ENCODE measurements at places on chromosomes 12 and 14. TPM values are rescaled to one million over a fixed set of nuclear protein-coding genes. Genes with fewer than 3 reads are reported as not detected.
A peak's percentile ranks its signal among the peaks of the same experiment; 100 is the strongest.

DNA sequence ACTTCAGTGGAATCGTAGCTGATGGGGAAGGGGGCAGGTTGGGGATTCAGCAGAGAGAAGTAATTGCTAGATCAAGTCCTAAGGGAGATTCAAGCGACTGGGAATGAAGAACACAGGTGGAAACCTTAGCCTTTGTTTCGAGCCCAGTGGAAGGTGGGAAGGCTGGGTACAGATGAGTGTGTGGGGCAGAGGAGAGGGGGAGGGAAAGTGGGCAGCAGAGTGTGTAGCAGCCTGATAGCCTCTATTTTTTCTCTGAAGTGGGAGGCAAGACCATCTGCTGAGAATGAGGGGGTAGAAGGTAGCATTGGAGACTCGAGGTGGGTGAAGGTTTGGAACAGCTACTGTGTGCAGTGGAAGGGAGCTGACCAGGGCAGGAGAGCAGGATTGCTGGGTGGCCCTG, 91.0 kb downstream of the ADCK1 start:
- H3K4me1 ChIP-seq: no peaks in the 10 kb centered on the region
- no peak overlapping the region for H3K27ac ChIP-seq
- no peaks in the 10 kb centered on the region for H3K36me3 ChIP-seq

- H3K4me1 ChIP-seq: peaks cover 13% of the 10 kb centered on the region
- H3K36me3 ChIP-seq: no peaks in the 10 kb centered on the region
- no peak overlapping the region for H3K4me3 ChIP-seq
- DNase-seq: no peak
- H3K27ac ChIP-seq: no peak overlapping the region
Measured at GRCh38 chr14:88786715-88787114, 6.0 kb downstream of the EML5 start.

DNA sequence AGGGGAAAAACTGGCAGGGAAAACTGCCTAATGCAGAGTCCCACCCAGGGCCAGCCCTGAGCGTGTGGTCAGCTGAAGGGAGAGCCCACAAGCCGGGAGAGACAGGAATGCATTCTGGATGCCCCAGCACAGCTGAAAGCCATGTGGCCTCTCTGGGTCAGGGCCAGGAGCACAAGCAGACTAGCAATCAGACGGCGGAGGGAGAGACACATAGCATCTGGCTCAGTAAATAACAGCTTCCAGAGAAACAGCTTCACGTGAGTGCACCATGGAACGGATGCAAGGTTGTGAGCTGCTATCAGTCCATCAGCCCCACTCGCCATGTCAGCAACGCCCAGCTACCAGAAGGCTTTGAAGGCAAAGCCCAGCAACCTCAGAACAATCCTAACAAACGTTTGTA, 28.2 kb upstream of the TMEM106C start:
- H3K4me3 ChIP-seq: no peak overlapping the region
- H3K4me1 ChIP-seq: no peaks in the 10 kb centered on the region

DNA sequence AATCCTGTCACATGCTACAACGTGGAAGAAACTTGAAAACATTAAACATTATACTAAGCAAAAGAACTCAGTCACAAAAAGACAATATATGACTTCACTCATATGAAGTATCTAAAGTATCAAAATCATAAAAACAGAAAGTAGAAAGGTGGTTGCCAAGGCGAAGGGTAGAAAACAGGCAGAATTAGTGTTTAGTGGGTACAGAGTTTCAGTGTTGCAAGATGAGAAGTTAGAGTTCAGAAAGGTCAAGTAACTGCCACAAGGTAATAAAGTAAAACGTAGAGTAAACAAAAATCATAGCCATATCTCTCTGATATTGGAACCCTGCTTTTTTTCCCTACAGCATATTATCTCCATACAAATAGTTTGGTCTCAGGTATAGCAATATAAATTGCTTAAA, 223.8 kb upstream of the FSCB start:
- no peaks in the 10 kb centered on the region for H3K27me3 ChIP-seq
- no peaks in the 10 kb centered on the region for H3K4me1 ChIP-seq
- no peak overlapping the region for H3K27ac ChIP-seq
- H3K36me3 ChIP-seq: no peaks in the 10 kb centered on the region

DNA sequence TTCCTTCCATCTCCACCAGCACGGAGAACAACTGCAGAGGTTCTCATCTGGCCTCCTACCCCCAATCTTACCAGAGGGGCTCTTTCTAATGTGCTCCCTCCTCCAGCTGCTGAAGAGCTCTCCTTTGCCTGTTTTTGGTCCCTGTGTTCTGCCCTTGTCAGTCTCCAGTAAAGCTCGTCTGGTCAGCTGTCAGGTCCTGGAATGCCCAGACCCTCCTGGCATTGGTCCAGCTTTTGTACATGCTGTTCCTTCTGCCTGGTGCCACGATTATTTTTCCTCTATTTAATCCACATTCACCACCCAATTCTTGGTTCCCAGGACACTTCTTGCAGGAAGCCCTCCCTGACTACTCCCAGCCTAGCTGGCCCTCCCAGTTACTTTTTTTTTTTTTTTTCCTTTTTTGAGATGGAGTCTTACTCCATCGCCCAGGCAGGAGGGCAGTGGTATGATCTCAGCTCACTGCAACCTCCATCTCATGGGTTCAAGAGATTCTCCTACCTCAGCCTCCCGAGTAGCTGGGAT, 6.5 kb downstream of the SLC8B1 start:
- H3K36me3 ChIP-seq: peaks cover 11% of the 10 kb centered on the region
- DNase-seq: no peak
- peaks cover 14% of the 10 kb centered on the region for H3K4me1 ChIP-seq
- H3K4me3 ChIP-seq: no peak overlapping the region
- H3K27me3 ChIP-seq: no peaks in the 10 kb centered on the region

- no peak overlapping the region for H3K4me3 ChIP-seq
- DNase-seq: no peak
- H3K27me3 ChIP-seq: no peaks in the 10 kb centered on the region
- H3K36me3 ChIP-seq: peaks cover 24% of the 10 kb centered on the region
- no peak overlapping the region for H3K27ac ChIP-seq
Measured at GRCh38 chr12:100329800-100330199, 27.1 kb upstream of the SLC17A8 start.

- no peaks in the 10 kb centered on the region for H3K27me3 ChIP-seq
- H3K4me3 ChIP-seq: no peak overlapping the region
- no peak for DNase-seq
Measured at GRCh38 chr12:54232790-54233189, 44.0 kb upstream of the SMUG1 start.

- H3K4me1 ChIP-seq: peaks cover 20% of the 10 kb centered on the region
- no peaks in the 10 kb centered on the region for H3K27me3 ChIP-seq
- peak; percentile 67 for DNase-seq
- no peak overlapping the region for H3K4me3 ChIP-seq
Measured at GRCh38 chr14:23294734-23295561, 7.7 kb downstream of the PPP1R3E start.

DNA sequence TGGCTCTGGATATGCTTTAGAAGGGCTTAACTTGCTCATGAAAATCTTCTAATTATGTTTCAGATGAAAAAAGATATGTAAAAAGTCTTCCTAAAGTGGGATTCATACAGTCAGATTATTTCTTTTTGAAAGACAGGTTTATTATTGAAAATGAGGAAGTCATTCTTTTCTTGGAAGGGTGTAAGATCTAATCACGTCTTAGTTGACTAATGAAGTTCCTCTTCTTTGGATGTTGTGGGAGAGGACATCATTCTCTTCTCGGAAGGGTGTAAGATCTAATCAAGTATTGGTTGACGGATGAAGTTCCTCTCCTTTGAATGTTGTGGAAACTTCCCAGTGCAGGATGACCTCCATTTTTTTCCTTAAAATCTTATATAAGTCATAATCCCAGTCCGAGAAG, 74.9 kb downstream of the ALG10 start:
- H3K4me1 ChIP-seq: no peaks in the 10 kb centered on the region
- H3K27ac ChIP-seq: no peak overlapping the region
- no peak overlapping the region for H3K4me3 ChIP-seq
- H3K27me3 ChIP-seq: no peaks in the 10 kb centered on the region

- peaks cover 18% of the 10 kb centered on the region for H3K36me3 ChIP-seq
- no peak overlapping the region for H3K27ac ChIP-seq
- no peak overlapping the region for H3K4me3 ChIP-seq
- DNase-seq: no peak
- no peaks in the 10 kb centered on the region for H3K27me3 ChIP-seq
Measured at GRCh38 chr12:131917139-131917710, 11.9 kb upstream of the PUS1 start.

DNA sequence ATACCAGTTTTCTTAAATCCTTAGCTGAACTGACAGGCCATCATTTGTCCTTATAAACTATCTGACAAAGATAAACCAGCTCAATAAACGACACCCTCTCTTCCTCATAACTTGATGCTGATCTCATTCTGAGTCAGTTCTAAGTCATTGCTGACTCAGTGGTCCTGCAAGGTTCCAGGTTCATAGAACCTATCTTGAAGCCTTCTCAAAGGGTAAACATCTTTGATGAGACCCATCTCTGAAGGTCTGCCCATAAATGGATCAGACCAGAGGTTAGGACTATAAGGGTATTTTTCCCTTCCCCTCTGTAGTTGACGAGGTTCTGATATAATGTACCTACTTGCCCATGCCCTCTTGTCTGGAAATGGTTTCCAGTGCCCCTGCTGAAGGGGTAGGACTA, 11.9 kb downstream of the NAA25 start:
- no peak for DNase-seq
- peaks cover 7% of the 10 kb centered on the region for H3K36me3 ChIP-seq
- peaks cover 14% of the 10 kb centered on the region for H3K4me1 ChIP-seq
- H3K27me3 ChIP-seq: no peaks in the 10 kb centered on the region

GRCh38 chr12:131157743-131158142, 204.0 kb downstream of the ADGRD1 start:
- no peaks in the 10 kb centered on the region for H3K36me3 ChIP-seq
- H3K27ac ChIP-seq: no peak overlapping the region
- DNase-seq: no peak
- no peaks in the 10 kb centered on the region for H3K4me1 ChIP-seq

GRCh38 chr12:13181375-13182070, 15.0 kb upstream of the EMP1 start:
- H3K27ac ChIP-seq: no peak overlapping the region
- no peak overlapping the region for H3K4me3 ChIP-seq
- H3K36me3 ChIP-seq: no peaks in the 10 kb centered on the region
- H3K27me3 ChIP-seq: no peaks in the 10 kb centered on the region

GRCh38 chr12:26116829-26117715, 7.8 kb downstream of the BHLHE41 start:
- no peak for DNase-seq
- H3K4me1 ChIP-seq: peaks cover 19% of the 10 kb centered on the region
- peaks cover 23% of the 10 kb centered on the region for H3K27me3 ChIP-seq
- no peak overlapping the region for H3K27ac ChIP-seq
- no peak overlapping the region for H3K4me3 ChIP-seq
- H3K36me3 ChIP-seq: no peaks in the 10 kb centered on the region

GRCh38 chr12:47527816-47528215, 178.0 kb downstream of the RPAP3 start:
- no peak overlapping the region for H3K27ac ChIP-seq
- no peaks in the 10 kb centered on the region for H3K4me1 ChIP-seq
- H3K4me3 ChIP-seq: no peak overlapping the region
- H3K36me3 ChIP-seq: no peaks in the 10 kb centered on the region

- no peak overlapping the region for H3K27ac ChIP-seq
- H3K27me3 ChIP-seq: no peaks in the 10 kb centered on the region
- no peak for DNase-seq
- no peak overlapping the region for H3K4me3 ChIP-seq
- no peaks in the 10 kb centered on the region for H3K36me3 ChIP-seq
- H3K4me1 ChIP-seq: no peaks in the 10 kb centered on the region
Measured at GRCh38 chr14:65704850-65705249, 292.3 kb downstream of the FUT8 start.

GRCh38 chr12:67358781-67359338, 89.7 kb downstream of the CAND1 start:
- DNase-seq: no peak
- no peak overlapping the region for H3K27ac ChIP-seq
- H3K27me3 ChIP-seq: no peaks in the 10 kb centered on the region
- no peaks in the 10 kb centered on the region for H3K36me3 ChIP-seq

DNA sequence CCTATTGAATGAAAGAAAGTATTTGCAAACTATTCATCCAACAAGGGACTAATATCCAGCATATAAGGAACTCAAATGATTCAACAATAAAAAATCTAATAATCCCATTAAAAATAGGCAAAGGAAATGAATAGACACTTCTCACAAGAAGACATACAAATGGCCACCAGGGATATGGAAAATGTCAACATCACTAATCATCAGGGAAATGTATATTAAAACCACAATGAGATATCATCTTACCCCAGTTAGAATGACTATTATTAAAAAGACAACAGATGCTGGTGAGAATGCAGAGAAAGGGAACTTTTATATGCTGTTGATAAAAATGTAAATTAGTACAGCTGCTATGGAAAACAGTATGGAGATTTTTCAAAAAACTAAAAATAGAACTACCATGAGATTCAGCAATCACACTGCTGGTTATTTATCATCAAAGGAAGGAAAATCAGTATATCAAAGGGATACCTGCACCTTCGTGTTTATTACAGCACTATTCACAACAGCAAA, 89.3 kb downstream of the GARIN6 start:
- H3K27ac ChIP-seq: no peak overlapping the region
- no peak for DNase-seq
- no peaks in the 10 kb centered on the region for H3K27me3 ChIP-seq
- no peaks in the 10 kb centered on the region for H3K4me1 ChIP-seq
- H3K4me3 ChIP-seq: no peak overlapping the region
- no peaks in the 10 kb centered on the region for H3K36me3 ChIP-seq

GRCh38 chr12:67624355-67624754, 24.2 kb upstream of the DYRK2 start:
- no peaks in the 10 kb centered on the region for H3K27me3 ChIP-seq
- peaks cover 26% of the 10 kb centered on the region for H3K4me1 ChIP-seq
- no peak overlapping the region for H3K4me3 ChIP-seq
- no peaks in the 10 kb centered on the region for H3K36me3 ChIP-seq

DNA sequence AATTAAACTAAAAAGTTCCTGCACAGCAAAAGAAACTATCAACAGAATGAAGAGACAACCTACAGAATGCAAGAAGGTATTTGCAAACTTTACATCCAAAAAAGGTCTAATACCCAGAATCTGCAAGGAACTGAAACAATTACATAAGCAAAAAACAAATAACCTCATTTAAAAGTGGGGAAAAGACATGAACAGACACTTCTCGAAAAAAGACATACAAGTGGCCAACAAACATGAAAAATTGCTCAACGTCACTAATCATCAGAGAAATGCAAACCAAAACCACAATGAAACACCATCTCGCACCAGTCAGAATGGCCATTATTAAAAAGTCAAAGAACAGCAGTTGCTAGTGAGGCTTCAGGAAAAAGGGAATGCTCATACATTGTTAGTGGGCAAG, 15.2 kb downstream of the PDE6H start:
- H3K4me3 ChIP-seq: no peak overlapping the region
- no peak for DNase-seq
- no peaks in the 10 kb centered on the region for H3K36me3 ChIP-seq
- no peaks in the 10 kb centered on the region for H3K27me3 ChIP-seq
- peaks cover 15% of the 10 kb centered on the region for H3K4me1 ChIP-seq

The GDF11 gene
- 15.8 TPM for total RNA-seq

The IFNG-AS1 gene
- 14.5 TPM for total RNA-seq

The RTN1 gene
- not detected for total RNA-seq

The POTEM gene
- total RNA-seq: not detected

The PMCH gene
- total RNA-seq: not detected

The RFLNA gene
- not detected for total RNA-seq

The MYF6 gene
- not detected for total RNA-seq

The FLVCR2 gene
- 4.1 TPM for total RNA-seq

The GARIN6 gene
- total RNA-seq: not detected

The RND1 gene
- total RNA-seq: 0.89 TPM

All from CD4-positive, alpha-beta memory T cell (primary cell).